ENCODE measurements at places on chromosomes 4 and X.
A peak's percentile ranks its signal among the peaks of the same experiment; 100 is the strongest.

GRCh38 chr4:153257151-153257620 is 52.9 kb downstream of the TRIM2 start:
- DNase-seq = peak; percentile 85

GRCh38 chr4:37517326-37517725 is 168.8 kb downstream of the RELL1 start:
- DNase-seq = no peak

DNA sequence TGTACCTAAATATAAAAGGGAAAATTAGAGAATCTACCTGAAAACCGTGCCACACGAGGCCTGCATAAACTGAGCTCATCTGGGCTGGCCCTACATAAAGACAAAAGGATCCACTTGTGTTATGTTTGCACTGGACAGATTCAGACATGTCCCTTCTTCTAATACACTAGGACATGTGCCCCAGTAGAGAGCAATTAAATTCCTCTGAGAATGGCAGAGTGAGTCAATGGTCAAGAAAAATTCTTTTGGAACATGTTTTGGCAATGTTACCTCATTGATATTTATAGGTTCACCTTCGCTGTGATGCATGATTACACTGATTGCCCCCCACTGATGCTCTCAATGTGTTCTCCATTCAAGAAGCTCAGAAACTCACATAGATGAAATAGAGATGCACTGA is 95.2 kb downstream of the MANBA start:
- no peak for DNase-seq

DNA sequence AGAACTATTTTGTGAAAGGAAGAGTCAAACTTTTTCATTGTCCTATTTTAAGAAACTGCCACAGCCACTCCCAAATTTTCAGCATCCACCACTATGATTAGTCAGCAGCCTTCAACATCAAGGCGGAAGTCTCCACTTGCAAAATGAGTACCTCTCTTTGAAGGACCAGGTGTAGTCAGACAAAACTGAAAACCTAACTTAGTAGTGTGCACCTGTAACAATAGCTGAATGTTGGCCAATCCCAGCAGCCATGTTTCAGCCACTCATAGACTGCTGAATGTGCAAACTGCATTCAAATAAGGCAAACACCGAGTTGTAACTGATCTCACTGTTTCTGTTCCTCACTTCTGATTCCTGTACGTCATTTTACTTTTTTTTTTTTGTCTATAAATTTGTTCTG is 341.1 kb downstream of the IL15 start:
- no peak for DNase-seq

GRCh38 chr4:40908702-40909362 is 159.1 kb downstream of the NSUN7 start:
- peak; percentile 91 for DNase-seq

DNA sequence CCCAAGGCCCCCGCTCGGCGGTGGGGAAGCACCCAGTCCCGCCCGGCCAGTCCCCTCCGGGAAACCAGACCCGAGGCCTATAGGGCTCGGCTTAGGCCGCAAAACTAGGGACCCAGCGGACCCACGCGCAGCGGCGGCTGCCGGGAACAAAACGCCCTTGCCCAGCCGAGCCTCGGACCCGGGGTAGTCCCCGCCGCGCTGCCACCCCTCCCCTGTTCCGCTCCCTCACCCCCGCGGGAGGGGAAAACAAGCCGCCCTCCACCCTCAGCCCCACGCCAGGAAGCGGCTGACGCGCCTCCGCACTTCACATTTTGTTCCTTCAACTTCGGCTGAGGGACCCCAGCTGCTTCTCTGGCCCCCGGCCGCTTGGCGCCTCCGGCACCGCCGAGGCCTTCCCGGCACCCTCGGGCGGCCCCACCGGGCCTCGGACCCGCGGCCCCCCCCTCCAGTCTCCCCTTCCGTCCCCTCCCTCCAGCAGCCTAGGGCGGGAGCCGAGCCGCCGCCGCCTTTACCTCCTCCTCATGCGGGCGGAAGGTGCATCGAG is 694 bp downstream of the PDS5A start:
- peak; percentile 43 for DNase-seq

DNA sequence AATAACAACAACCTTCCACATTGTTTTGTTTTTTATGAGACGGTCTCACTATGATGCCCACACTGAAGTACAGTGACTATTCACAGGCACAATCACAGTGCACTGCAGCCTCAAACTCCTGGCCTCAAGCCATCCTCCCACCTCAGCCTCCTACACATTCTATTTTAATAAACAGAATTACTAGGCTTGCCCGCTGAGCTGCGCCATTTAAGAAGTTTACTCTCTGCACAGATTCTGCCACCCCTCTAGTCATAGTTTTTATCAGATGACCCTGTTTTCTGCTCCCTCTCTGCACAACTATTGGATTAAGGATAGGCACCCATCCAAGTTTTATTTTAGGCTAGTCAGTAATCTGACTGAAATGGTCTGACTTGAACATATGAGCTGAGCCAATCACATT is 11.3 kb upstream of the COX18 start:
- no peak for DNase-seq

DNA sequence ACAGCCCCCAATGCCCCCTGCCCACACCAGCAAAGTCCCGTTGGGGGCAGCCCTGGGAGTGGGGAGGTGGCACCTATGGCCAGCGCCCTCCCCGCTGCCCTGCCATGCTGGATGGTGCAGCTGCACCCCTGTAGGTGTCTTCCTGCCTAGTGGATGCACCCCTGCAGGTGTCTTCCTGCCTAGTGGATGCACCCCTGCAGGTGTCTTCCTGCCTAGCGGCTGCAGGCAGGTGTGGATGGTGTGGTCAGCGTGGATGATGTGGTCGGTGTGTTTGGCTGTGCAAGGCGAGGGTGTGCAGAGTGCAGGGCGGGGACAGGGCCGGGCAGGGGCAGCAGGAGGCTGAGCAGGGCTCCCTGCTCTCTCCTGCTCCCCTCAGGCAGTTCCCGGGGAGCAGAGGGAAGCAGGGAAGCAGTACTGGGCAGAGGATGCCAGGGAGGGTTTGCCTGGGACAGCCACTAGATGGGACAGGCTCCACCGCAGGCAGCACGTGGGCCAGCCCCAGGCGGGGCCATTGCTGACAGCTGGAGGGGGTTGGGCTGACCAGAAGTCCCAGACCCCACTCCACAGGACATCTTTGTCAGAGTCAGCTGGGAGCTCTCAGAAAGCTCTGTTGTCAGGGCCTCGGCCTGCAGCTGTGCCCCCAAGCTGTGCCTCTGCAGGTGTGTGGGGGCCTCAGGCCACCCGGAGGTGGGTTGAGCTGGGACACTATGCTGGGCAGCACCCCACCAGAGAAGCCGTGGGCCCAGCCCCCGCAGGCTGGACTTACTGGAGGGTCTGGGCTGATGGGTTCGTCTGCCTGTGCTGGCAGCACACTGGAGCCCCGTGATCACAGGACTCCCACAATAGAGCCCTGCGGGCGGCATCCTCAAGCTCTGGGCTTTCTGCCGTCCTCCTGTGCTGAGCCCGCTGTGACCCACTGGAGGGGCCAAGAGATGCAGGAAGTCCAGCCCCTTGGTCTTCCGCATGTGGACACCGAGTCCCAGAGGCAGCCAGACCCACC is 23.7 kb downstream of the DOK7 start:
- DNase-seq = peak; percentile 69

DNA sequence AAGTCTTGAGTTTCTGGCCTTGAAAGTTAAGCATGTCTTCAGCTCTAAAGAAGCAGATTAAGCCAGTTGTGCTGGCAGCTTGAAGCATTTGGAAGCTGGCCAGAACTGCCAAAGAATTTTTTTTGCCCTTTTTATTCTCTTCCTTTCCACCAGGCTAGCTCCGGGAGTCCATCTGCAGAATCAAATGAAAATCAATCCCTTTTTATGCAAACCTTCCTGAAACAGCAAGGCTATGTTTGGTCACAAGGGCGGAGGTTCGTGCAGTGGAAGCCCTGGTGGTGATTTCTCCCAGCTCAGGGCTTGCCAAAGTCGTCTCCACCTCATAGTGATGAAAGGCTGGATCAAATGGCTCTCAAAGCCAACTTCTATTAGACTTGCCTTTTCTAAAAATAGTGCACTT is 21.6 kb upstream of the C4orf54 start:
- DNase-seq = no peak

All from neural progenitor cell (in vitro differentiated cells).